GM12892 (cell line): ENCODE measurements at places on chromosomes 1 and 21.

GRCh38 chr1:29805122-29805895, 569.0 kb downstream of the PTPRU start:
- DNase-seq = no peak

GRCh38 chr1:109371341-109371739, 26.4 kb downstream of the SORT1 start:
- no peak for DNase-seq

DNA sequence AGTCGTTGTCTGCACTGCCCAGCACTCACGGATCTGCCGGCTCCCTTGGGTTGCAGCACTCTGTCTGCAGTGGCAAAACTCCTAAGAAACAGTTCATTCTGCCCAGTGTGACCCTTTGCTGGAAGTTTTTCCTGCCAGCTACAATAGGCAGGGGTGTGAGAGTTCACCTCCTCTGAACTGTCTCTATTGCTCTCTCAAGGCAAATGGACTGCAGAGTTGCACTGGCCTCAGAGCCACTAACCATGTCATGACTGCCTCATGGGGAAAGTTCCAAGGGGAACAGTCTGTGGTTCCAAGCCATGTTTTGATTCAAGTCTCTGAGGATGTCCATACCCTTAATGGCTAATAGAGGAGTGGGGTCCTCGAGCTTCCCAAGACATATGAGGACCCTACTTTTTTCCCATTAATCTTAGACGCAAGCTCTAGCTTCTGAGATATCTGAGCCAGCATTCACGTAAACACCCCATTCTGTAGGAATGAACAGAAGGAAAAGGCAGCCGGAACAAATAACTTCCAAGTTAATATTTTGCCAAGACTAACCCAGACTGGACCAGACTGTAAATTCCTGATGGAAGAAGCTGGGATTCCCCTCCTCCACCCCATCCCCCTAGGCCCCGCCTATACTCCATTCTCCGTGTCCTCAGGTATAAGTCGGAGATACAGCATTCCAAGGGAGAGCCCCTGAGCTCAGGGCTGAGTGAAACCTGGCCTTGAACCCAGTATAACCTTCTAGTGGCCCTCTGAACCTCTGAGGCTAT, 93.8 kb upstream of the AKT3 start:
- DNase-seq = no peak

DNA sequence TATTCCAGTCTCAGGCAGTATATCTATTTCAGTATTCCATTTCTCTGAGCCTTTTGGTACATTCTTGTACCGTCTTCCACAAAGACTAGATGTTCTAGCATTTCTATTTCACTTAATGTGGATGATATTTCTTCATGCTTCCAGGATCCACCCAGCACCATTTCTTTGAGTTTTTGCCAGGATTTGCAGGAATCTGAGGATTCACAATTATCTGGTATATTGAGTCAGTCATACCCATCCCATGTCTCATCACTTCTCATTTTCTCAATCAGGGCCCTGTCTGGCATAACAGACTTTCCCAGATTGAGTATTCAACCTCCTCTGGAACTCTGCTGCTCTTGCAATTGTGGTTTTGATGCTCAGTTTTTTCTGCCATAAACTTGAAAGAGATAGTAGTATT, 20.9 kb upstream of the COL11A1 start:
- DNase-seq = no peak

GRCh38 chr1:109479311-109479710, 4.4 kb upstream of the ATXN7L2 start:
- no peak for DNase-seq

- no peak for DNase-seq
Measured at GRCh38 chr1:222644636-222644980, 26.7 kb downstream of the MIA3 start.

GRCh38 chr1:47280142-47280541, 33.8 kb downstream of the STIL start:
- no peak for DNase-seq

DNA sequence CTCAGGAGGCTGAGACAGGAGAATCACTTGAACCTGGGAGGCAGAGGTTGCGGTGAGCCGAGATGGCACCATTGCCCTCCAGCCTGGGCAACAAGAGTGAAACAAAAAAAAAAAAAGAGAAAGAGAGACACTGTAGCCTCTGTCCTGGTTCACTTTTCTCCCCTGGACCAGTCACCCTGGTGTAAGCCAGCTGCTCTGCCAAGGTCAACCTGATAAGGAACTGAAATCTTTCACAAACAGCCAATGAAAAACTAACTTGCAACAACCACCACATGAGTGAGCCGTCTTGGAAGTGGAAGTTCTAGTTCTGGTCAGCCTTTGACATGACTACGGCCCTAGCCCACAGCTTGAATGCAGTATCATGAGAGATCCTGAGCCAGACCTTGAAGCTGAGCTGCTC, 36.8 kb upstream of the CXADR start:
- DNase-seq = no peak

GRCh38 chr1:42322577-42322976, 12.5 kb downstream of the FOXJ3 start:
- DNase-seq = no peak

DNA sequence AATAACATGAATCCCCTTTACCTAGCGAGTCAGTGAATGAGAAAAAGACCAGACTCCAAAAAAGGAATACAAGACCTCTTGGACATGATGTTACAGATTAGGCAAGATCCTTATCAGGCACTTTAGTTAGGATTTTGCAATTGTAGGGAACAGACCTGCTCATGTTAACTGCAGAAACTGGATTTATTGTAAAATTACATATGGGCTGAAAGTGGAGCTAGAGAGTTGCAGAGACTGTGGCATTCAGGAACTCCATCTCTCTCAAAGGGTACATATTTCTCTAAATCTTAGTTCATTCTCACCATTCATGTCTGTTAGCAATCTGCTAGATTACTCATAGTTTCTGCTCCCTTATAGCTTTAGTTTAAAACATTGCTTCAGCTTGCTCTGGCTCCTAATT, 142.2 kb downstream of the PAPPA2 start:
- DNase-seq = no peak

- no peak for DNase-seq
Measured at GRCh38 chr21:19440792-19441655, 1037.4 kb upstream of the TMPRSS15 start.

GRCh38 chr1:16999863-17000262, 11.9 kb downstream of the ATP13A2 start:
- no peak for DNase-seq

DNA sequence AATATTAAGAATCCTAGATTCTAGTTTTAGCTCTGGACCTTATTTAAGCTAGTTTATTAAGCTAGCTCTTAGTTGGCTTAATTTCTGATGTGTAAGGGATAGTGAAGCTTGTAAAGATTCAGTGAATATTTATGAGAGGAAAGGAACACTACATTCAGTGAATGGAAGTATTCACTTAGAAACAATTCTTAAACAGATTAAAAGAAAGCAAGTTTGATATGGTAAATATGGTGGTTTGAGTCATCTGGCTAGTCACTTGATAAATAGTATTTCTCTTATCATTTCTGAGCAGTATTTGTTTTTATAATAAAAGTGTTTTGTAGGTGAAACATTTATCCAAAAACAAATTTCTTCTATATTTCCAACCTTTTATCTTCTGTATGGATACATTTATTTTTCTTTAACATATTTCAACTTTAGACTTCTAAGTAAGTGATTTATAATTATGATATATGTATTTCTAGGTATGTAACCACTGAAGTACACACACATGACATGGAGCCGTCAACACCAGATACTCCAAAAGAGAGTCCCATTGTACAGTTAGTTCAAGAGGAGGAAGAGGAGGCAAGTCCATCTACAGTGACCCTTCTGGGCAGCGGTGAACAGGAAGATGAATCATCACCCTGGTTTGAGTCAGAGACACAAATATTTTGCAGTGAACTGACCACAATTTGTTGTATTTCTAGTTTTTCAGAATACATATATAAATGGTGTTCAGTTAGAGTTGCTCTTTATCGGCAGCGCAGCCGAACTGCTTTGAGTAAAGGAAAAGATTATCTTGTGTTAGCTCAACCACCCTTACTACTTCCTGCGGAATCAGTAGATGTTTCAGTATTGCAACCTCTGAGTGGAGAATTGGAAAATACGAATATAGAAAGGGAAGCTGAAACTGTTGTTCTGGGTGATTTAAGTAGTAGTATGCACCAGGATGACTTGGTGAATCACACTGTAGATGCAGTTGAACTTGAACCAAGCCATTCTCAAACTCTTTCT, 55.6 kb downstream of the SUCO start:
- no peak for DNase-seq

DNA sequence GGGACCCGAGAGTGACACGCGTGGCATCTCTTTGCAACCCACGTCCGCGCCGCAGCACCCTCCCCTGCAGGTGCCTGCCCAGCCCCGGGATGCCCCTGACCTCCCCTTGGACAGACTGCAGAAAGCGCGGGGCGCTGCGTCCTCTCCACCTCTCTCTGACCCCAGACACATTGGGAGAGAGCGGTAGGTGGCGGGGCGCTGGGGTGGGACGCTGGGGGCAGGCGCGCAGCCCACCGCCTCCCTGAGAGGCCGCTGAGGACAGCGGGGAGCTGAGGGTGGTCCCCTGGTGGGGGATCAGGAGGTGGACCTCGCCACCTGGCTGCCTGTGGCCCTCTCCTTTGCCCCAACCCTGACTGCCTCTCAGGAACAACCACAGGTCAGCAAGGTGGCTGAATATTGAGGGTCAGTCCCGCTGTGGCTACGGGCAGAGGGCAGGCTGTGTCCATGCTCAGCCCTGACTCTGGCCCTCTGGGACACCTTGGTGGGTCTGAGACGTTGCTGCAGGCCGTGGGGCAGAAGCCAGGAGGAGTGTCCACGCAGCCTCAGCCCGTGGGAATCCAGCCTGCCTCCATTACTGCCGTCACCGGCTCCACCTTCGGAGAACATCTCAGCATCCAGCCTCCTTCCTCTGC, 761 bp upstream of the UBE2J2 start:
- no peak for DNase-seq

DNA sequence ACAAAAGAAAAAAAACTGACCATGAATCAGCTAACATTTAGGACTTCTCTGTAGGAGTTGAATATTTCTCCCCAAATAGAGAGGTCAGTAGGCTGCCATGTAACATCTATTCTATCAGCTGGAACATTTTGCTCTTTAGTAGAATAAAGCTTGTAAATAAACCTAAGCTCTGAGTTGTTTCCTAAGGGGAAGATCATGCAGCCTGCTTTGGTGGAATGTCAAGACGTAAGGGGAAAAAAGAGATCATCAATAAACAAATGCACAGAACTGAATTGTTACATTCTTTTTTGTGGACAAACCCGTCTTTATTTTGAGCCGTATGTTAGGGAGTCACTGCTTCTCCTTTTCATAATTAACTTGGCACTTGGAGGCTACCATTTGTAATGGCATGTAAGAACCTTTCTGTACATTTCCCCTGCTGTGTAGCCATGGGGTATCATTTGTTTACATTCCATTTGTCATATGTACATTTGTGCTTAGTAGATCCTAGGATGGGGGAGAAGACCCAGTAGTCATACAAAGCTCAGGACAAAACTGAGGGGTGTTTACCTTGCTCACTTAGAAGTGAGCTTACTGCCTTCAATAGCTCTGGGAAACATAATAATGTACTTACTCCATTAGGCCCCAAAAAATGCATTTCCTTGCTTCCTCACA, 10.8 kb upstream of the PALMD start:
- DNase-seq = no peak

DNA sequence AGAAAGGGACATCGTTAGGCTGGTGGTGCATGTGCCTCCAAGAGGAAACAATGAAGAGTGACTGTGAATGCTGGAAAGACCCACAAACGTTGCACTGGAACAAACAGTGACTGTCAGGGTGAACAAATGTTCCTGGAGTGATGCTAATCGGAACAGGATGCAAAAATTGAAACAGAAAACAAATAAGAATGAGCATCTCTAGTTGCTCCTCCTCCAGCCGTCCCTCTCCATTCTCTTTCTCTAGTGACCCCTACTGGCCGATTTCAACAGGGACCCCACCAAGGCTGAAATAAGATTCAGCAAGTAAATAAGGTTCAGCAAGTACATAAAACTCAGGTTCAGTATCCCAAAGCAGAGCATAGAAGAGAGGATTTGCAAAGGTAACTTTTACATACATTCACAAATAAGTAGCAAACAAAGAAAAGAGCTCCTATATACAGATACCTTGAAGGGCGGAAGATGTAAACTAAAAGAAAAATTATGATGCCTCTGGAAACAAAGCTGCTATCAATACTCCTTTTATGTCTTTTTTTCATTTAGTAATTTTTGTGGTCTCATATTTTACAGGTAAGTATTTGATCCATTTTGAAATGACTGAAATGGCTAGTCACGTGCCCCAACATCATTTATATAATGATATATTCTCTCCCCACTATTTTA, 836.1 kb upstream of the ADAMTS5 start:
- DNase-seq = no peak

DNA sequence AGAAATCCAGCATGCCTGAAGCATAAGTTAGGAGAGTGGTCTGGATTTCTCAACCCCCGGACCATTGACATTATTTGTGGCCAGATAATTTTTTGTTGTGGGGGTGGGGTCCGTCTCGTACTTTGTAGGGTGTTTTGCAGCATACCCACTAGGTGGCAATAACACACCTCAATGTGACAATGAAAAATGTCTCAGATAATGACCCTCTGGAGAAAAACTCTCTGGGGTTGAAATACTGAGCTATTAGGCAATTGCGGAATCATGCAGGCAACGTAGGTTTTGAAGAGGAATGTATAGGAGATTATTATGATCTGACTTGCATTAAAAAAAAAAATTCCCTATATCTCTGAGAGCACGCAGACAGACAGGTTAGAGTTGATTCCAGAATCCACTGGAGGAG, 25.3 kb upstream of the RRP15 start:
- no peak for DNase-seq

GRCh38 chr1:167541003-167541402, 12.6 kb downstream of the CREG1 start:
- no peak for DNase-seq

DNA sequence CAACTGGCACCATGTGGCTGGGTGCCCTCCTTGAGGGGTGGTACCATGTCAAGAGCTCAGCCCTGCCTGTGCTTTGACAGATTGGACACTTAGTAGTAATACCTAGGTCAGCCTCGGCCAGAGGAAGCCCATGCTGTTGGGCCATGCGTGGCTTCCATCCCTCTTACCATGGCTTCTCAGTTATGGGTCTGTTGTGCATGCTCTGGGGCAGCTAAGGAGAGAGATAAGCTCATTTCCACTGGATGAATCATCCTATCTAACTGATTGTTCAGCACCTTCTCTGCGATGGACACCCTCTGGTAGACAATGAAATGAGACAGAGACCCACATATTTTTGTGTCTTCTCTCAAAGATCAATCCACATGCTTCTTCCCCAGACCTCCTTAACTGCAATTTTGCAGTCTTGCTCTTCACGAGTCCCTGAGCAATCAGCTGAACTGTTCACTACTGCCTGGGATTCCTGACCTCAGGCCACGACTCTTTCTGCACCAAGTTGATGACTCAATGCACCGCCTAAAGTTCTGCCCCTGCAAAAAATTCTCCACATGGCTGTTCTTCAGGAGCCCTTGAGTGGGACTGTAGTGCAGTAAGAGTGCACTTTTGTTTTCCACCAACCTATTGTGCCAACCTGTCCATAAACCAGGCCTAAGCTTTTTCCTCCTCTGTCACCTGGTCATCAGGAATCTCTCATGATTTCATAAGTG, 6.9 kb upstream of the TRIM62 start:
- DNase-seq = no peak
